Endothelial cell of umbilical vein (primary cell): ENCODE measurements at places on chromosomes 5 and 9. TPM values are rescaled to one million over a fixed set of nuclear protein-coding genes. Genes with fewer than 3 reads are reported as not detected.
A peak's percentile ranks its signal among the peaks of the same experiment; 100 is the strongest.

Gene IL33
- 6.0 and 8.7 TPM in 2 replicates for polyA plus RNA-seq

Gene RANBP17
- polyA plus RNA-seq = 5.6 and 6.1 TPM in 2 replicates

Gene SH3RF2
- polyA plus RNA-seq = 0.21 and 0.54 TPM in 2 replicates

Gene DDX4
- not detected in 2 replicates for polyA plus RNA-seq

DNA sequence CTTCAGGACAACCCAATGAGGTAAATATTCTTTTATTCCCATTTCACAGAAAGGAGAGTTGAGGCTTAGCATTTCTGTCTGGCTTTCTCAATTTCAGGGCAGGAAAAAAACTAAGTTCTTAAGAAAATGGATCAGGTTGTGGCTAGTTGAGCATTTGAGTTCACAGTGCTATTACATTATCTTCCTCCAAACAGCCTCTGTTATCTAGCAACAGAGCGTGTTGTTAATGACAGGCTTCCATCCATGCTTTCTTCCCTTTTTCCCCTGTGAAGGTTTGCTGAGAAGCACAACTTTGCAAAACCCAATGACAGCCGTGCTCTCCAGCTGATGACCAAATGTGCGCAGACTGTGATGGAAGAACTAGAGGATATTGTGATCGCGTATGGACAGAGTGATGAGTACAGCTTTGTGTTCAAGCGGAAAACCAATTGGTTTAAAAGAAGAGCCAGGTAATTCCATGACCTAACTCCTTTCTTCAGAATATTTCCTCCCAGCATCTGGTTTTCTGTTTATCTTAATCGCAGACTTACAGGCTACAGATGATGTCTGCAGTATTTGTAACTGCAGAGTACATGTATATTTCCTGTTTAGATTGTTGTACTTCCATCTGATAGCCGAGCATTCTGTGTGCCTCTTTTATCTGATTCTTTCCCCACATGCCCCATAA is 1.5 kb downstream of the THG1L start:
- no peak for DNase-seq

GRCh38 chr5:174935854-174936474 is 211.6 kb downstream of the MSX2 start:
- peak; percentile 14 for DNase-seq

DNA sequence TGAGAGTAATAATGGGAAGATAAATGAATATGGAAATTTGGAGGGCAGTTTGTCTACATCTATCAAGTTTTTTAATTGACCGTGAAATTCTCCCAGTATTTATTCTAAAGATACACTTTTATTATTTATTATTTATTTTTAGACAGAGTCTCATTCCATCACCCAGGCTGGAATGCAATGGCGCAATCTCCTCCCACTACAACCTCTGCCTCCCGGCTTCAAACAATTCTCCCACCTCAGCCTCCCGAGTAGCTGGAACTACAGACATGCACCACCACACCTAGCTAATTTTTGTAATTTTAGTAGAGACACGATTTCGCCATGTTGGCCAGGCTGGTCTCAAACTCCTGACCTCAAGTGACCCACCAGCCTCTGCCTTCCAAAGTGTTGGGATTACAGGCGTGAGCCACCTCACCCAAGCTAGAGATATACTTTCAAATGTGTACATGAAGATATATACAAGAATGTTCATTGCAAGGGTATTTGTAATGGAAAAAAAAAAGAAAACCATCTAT is 97.7 kb upstream of the SLC12A2 start:
- no peak for DNase-seq

DNA sequence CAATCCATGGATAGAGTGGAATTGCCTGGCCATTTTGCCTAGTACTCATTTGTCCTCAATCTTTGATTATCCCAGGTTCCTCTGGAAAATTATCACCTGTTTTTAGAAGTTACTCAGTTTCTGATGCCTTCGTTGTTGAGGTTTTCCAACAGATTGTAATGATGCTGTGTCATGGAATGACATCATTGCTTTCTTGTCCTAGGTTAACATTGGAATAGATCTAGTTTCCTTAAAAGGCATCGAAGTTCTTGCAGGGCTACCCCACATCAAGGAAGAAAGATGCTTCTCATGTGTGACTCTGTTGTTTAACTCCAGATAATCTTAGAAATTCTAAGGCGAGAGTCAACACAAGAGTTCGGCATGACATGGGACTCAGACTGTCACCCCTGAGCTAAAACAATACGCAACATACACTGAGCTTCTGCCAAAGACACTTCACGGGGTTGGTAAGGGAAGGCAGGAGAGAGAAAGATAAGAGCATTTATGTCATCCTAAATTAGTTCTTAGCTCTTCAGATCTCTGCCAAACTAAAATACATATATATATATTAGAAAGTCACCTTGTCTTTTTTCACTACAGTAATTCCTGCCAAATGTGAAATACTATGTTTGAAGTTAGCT is 293.2 kb upstream of the WWC1 start:
- DNase-seq = no peak

- DNase-seq = no peak
Measured at GRCh38 chr9:70563431-70564204, 149.2 kb upstream of the KLF9 start.

GRCh38 chr9:116491659-116492058 is 195.4 kb upstream of the TRIM32 start:
- DNase-seq = no peak

DNA sequence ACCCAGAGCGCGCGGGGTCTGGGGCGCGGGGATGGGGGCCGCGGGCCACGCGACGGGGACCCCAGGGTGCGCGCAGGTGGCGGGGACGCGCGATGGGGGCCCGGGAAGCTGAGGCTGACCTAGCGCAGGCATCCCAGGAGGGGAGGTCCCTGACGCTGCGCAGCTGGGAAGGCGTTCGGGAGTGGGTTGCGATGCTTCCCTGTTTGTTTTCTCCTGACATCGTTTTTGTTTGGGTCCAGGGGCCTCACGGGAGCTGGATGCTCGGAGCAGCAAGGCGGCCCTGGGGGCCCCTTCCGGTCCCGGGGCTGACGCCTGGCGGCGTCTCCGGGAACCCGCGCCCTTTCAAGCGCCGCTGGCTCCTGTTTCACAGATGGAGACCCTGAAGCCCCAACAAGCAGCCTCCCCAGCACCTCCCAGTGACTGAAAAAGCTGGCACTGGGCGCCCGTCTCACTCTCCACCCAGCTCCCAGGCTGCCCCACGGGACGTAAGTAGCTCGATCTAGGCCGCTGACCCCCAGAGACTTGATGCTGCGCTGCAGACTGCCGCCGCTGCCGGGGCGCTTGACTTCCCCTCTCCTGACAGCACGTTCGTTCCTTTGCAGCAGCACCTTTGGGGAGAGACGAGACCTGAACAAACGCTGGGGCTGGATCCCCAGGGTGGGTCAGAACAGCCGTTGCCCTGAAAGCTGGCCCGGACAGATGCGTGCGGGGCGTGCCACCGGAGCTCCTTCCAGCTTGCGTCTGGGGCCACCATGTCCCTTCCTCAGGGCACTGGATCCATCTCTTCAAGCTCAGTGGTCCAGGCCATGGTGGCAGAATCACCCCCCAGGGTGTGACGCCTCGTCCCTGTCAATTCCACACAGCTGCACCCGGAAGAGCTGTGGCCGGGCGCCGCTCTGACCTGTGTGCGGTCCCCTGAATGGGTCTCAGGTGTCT is 593 bp downstream of the BRD3OS start:
- peak; percentile 34 for DNase-seq

GRCh38 chr9:126371007-126371870 is 44.6 kb downstream of the MVB12B start:
- DNase-seq = no peak

DNA sequence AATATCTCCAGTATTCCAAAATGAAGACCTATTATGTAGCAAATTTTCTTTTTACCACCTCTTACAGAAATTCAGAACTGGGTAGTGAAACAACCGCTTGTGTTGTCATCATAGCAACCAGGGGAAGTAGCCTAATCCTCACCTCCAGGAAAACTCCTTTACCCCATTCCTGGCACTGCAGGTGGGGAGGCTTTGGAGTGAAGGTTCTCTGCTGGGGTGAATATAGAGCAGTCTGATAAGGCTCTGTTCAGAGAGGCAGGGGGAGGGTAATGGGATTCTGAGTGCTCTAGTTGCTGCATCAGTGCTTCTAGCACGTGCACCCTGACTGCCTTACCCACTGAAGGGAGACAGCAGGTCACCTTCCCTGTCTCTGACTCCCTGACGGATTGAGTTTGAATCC is 116.2 kb downstream of the MAN2A1 start:
- DNase-seq = no peak

- peak; percentile 57 for DNase-seq
Measured at GRCh38 chr5:119397518-119398380, 41.9 kb downstream of the TNFAIP8 start.

DNA sequence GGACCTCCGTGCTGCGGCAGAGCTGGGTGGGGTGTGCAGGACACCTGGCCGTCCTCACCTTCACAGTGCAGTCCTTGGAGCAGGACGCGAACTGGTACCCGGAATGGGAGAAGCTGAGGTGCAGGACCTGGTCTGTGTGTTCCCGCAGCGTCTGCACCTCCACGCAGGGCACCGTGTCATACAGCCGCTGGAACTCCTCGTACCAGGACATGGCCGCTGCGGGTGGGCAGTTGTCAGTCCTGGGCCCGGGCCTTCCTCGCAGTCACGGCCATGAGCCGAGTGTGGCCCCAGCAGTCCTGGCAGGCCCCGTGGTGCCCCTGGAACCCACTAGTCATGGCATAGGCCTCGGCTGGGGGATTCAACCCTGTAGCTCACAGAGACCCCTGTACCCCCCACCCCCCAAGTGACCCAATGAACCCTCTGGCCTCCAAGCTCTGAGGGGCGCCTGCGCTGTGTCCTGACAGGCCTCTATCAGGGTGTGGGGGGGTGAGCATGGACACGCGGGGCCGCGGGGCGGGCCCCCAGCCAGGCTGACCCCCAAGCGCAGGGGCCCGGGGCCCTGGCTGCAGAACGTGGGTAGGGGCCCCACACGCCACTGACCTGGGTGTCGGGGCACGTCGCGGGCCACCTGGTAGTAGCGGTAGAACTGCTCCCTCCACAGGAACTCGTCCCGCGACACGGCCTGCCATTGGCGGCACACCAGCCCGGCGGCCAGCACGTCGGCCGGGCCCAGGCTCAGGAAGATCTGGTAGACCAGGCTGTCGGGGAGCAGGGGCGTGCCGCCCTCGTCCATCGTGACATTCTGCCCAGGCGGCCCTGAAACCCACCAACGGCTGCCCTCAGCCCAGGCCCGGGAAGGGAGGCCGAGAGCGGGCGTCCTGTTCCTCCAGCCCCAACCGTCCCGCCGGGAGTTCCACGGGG is 987 bp downstream of the FBXW5 start:
- DNase-seq = no peak

DNA sequence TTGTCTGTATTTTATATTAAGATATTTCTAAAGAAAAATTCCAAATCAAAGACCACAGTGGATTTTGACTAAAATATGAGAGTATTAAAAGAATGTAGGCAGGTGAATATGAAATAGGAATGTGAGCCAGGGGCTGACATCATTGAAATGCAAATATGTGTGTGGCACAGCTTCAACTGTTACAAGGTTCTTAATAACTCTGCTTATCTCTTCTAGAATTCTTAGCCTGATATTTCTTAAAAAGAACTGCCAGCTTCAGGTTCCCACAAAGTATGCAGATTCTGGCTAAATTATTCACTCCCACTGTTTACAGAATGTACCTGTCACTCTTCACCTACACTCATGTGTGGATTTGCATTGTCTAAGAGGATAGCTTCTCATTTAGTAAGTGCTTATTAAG is 274.4 kb downstream of the DIRAS2 start:
- DNase-seq = no peak
